NCI-H524 treated with DMSO at 0.1 percent for 48 hours (cell line): ENCODE measurements at places on chromosomes 7 and 10.

DNA sequence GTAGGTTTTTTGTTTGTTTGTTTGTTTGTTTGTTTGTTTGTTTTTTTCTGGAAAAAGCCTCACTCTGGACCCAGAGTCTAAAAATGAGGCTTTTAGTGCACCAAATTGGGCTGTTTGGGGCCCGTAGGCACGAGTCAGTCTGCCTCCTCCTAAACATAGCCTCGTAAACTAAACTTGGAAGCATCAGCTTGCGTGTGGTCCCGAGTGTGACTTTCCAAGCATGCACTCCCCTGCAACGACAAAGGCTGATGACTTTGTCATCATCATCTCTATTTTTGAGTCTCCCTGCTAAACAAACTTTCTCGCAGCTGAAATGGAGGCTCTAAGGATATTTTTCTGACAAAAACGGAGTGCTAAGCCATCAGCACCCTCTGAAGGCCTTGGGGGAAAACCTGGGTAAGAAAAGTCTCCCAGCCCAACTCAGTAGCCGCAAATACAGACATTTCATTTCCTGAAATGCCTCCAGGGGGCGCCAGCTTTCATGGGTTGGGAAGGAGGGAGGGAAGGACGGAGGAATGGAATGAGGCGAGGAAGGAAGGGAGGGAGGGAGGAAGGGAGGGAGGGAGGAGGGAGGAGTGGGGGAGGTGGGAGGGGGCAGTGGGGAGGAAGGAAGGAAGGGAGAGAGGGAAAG lies 245.9 kb downstream of the KCNMA1 start:
- DNase-seq: no peak

GRCh38 chr10:31171402-31172083 lies 139.9 kb upstream of the ZNF438 start:
- DNase-seq: peak; percentile 39

- DNase-seq: no peak
Measured at GRCh38 chr7:85215098-85215497, 28.2 kb upstream of the SEMA3D start.

DNA sequence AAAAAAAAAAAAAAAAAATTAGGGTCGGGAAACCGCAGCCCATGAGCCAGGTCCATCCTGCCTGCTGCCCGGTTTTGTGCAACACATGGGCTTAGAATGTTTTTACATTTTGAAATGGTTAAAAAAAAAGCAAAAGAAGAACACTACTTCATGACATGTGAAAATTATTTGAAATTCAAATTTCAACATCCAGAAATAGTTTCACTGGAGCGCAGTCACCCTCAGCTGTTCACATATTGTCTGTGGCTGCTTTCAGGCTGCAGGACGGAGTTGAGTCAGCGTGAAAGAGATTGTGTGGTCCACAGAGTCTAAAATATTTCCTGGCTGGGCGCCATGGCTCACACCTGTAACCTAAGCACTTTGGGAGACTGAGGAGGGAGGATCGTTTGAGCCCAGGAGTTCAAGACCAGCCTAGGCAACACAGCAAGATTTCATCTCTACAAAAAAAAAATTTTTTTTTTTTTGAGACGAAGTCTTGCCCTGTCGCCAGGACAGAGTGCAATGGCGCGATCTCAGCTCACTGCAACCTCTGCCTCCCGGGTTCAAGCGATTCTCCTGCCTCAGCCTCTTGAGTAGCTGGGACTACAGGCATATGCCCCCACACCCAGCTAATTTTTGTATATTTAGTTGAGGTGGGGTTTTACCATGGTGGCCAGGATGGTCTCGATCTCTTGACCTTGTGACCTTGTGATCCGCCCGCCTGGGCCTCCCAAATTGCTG lies 63.9 kb upstream of the ECHDC3 start:
- DNase-seq: no peak

GRCh38 chr7:139118234-139118804 lies 8.8 kb upstream of the ZC3HAV1 start:
- no peak for DNase-seq

DNA sequence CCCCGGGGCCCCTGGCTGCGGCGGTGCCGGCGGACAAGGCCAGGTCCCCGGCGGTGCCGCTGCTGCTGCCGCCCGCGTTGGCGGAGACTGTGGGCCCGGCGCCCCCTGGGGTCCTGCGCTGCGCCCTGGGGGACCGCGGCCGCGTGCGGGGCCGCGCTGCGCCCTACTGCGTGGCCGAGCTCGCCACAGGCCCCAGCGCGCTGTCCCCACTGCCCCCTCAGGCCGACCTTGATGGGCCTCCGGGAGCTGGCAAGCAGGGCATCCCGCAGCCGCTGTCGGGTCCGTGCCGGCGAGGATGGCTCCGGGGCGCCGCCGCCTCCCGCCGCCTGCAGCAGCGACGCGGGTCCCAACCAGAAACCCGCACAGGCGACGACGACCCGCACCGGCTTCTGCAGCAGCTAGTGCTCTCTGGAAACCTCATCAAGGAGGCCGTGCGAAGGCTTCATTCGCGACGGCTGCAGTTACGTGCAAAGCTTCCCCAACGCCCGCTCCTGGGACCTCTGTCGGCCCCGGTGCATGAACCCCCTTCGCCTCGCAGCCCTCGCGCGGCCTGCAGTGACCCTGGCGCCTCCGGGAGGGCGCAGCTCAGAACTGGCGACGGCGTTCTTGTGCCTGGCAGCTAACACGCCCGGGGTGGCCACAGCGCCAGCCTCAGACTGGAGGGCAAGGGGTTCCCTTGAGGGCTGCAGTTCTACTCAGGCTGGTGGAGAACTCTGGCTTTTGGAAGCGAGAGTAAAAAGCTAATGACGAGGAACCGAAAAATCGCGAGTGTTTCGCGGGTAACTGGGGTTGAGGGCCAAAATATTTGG lies 804 bp downstream of the FRAT1 start:
- no peak for DNase-seq

DNA sequence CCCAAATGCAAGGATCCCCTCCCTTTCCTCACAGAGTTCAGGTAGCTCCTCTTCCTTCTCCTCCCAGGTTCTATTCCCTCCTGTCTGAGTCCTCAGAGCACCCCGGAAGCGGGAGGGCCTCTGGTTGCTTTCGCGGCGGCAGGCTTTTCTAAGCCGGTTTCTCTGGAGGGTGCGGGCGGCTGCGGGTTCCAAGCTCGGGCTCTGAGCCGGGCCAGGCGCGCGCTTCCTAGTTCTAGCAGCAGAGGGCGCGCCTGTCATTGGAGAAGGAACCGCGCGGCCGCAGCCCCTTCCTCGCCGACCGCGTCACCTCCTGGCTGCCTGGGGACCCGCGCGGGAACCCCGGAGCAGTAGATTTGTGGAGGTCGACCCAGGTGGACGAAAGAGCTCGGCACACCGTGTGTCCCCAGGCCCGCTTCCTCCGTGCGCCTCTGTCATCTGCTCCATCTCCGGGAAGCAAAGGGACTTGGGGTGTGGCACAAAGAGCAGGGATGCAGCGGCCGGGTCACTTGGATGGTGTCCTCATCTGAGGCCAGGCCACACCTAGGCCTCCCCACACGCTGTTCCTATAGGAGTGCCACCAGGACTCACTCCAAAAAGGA lies 389.0 kb upstream of the PODXL start:
- peak; percentile 15 for DNase-seq

DNA sequence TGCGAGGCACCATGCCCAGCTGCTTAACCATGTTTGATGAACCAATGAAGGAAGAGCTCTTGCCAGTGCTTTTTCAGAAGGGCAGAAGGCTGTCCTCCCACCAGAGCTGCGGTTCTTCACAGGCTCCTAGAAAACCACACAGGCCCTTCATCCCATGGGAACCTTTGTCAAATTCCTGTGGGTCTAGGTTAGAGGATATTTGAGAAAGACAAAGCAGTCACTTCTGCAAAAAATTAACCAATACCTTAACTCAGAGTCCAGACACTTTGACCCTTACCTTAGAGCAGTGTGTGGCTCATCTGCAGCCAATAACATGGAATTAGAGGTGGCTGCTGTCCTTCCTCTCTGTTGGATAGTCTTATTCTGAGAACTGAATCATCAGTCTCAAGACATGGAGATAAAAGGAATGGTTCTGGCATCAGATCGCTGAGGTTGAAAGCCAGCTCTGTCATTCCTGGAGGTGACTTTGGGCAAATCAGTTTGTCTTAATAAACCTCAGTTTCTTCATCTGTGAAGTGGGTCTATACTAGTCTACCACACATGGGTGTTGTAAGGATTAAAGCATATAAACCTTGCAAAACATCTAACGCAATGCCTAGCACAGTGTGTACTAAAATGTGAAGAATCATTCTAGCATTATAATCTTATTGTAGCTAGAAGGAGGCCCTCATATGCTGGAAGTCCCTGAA lies 65.1 kb upstream of the PIP4K2A start:
- DNase-seq: no peak
